ENCODE measurements at places on chromosomes 5 and 9.

DNA sequence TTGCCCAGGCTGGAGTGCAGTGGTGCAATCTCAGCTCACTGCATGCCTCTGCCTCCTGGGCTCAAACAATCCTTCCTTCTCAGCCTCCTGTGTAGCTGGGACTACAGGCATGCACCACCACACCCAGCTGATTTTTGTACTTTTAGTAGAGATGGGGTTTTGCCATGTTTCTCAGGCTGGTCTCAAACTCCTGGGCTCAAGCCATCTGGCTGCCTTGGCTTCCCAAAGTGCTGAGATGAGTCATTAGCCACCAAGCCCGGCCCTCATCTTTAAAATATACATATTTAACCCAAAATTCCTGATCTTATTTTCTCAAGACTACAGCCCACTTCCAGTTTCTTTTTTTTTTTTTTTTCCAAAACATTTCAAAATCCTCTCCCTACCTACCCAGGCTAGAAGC lies 31.7 kb upstream of the MINAR2 start:
- no peak for DNase-seq

GRCh38 chr5:79727451-79728355 lies 38.1 kb downstream of the CMYA5 start:
- no peak for DNase-seq

- no peak for DNase-seq
Observed at GRCh38 chr5:64971513-64971912, 202.8 kb downstream of the CWC27 start.

GRCh38 chr9:27125030-27125429 lies 16.0 kb downstream of the TEK start:
- no peak for DNase-seq

- no peak for DNase-seq
Observed at GRCh38 chr9:20125727-20126126, 336.9 kb upstream of the SLC24A2 start.

- no peak for DNase-seq
Observed at GRCh38 chr9:6910497-6910896, 152.7 kb downstream of the KDM4C start.

DNA sequence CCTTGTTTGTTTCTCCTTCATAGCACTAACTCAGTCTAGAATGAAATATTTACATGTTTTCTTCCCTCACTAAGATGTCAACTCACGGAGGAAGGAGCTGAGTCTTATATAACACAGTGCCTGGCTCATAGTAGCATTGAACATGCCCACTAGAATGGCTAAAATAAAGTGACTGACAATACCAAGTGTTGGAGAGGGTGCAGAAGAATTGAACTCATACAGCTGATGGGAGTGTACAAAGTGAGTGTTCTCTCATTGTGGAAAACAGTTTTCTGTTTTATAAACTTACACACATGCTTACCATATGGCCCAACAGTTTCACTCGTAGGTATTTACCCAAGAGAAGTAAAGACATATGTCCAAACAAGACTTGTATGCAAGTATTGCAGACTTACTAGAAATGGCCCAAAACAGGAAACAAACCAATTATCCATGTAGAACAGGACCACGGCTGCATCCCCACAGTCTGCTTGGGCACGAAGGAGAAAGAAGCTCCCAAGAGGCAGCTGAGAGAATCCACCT lies 87.5 kb downstream of the PPARGC1B start:
- DNase-seq, result no peak

DNA sequence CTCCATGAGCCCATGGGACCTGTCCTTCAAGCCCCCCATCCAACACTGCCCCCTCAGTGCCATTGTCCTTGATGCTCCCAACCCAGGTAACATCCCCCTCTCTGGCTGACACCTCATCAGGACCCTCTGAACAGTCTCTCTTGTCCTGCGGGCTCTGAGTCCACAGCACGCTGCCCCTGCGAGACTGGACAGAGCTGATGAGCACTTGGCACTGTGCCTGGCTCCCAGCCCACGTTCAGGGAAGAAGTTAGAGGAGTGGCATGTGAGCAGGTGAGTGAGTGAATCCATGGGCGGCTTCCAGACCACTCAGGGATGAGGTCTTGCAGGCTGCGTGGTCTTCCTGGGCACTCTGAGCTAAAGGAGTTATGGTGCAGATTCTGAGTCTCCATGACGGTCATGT lies 70.7 kb downstream of the PAX5 start:
- no peak for DNase-seq

DNA sequence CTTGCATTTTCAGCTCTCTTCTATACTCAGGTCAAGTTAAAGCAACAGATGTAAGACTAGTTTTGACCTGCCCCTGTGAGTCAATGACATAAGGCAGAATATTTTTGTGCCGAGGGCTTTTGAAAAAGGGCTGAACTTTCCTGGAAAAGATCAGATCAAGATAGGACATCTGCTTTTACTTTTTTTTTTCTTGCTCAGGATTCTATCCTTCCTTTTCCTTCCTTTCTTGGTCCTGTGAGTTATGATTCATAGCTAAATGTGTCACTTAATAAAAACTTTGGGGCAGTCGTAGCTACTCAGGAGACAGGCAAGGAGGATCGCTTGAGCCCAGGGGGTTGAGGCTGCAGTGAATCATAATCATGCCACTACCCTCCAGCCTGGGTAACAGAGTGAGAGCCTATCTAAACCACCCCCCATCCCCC lies 84.3 kb upstream of the BRINP1 start:
- DNase-seq, result no peak

GRCh38 chr9:74120470-74120869 lies 376.7 kb upstream of the RORB start:
- DNase-seq, result no peak

DNA sequence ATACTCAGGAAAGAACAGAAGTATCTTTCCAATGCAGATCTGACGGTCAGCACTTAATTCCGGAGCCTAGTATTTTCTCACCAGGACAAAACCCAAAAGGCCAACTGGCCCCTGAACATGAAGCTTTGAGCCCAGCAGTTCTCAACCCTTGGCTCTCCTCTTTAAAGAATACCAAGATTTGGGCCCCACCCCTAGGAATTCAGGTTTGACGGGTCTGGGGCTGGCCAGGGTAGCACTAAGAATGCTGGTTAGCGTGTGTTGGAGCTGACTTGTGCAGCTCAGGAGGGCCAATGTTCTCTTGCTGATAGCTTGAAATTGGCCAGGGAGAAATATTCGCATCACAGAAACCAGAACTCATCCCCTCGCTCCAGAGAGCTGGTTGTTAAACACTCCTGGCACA lies 88.3 kb upstream of the PTCH1 start:
- DNase-seq, result no peak

DNA sequence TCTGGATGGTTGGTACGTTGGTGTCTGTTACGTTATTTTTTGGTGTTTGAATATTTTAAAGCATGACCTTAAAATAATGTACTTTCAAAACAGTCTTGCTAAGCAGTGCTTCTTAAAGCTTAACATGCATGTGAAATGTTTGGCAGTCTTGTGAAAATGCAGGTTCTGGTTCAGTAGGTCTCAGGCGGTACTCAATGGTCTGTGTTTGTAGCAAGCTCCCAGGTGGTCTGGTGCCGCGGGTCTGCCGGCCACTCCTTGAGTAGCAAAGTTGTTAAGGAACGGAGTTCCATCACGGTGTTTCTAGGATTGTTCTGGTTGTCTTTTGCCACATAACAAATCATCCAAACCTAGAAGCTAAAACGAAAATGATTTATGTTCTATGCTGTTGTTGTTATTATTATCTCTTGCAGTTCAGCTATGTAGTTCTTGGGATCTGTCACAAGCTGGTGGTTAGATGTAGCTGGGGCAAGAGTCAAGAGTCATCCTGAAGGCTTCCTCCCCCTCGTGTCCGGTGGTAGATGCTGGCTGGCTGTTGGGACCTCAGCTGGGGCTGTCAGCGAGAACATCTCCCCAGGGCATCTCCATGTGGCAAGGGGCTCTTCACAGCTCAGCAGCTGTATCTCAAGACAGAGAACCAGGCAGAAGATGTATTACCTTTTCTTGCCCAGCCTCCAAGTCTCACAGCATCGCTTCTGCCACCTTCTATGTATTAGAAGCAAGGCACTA lies 186.8 kb downstream of the PALM2AKAP2 start:
- DNase-seq, result no peak

GRCh38 chr5:150729859-150730258 lies 29.0 kb downstream of the DCTN4 start:
- DNase-seq, result no peak

GRCh38 chr5:96242571-96242970 lies 190.5 kb downstream of the PCSK1 start:
- DNase-seq, result no peak

DNA sequence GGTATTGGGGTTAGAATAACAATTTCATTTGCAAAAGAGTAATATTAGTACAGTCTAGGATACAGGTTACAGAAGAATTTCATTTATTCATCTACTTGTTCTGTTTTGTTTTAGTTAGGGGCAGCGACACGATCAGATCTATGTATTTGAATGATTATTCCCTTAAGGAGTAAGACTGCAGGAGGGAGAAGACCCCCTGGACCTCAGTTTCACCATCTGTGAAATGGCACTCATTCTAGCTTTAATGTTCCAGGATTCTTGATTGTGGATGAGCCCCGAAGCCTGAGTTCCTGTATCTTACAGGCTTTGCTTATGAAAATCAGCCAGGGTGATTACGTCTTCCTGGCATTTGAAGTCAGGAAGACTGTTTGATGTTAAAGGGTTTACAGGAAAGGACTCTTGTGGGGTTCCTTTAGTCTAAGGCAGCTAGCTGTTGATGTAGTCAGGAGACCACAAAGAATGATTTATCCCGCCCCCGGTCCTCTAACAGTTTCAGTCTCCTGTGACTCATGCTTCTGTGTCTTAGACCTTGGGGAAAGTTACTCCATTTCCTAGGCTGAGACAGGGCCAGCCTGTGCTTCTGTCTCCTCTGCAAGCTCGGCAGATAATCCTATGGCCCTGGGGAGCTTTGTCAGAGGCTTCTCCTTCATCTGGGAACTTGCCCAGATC lies 11.5 kb downstream of the SMIM3 start:
- no peak for DNase-seq

GRCh38 chr5:73358366-73358765 lies 90.2 kb downstream of the FOXD1 start:
- DNase-seq, result no peak

- no peak for DNase-seq
Observed at GRCh38 chr5:149128023-149128875, 13.0 kb upstream of the ABLIM3 start.

GRCh38 chr5:75568202-75568601 lies 43.1 kb upstream of the ANKDD1B start:
- no peak for DNase-seq

DNA sequence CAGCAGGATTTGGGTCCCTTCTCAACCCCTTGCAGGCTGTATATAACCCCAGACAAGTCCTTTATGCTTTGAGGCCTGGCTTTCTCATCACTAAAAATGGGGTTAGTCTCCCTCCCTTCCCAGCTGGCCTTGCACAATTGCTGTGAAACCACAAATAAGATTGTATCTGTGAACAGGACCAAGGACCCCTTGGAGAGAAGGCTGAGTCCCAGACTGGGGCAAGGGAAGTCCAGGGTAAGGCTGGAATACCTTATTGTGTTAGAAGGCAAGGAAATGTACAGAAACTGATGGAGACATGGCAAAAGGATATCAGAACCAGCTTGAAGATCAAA lies 11.4 kb downstream of the MACROH2A1 start:
- DNase-seq, result no peak

- DNase-seq, result no peak
Observed at GRCh38 chr5:102800427-102800826, 45.3 kb downstream of the PAM start.

GRCh38 chr9:110825950-110826349 lies 157.4 kb downstream of the MUSK start:
- DNase-seq, result no peak

- no peak for DNase-seq
Observed at GRCh38 chr5:176388003-176388443, 375 bp downstream of the NOP16 start.

- no peak for DNase-seq
Observed at GRCh38 chr9:108133101-108133500, 643.5 kb upstream of the KLF4 start.

DNA sequence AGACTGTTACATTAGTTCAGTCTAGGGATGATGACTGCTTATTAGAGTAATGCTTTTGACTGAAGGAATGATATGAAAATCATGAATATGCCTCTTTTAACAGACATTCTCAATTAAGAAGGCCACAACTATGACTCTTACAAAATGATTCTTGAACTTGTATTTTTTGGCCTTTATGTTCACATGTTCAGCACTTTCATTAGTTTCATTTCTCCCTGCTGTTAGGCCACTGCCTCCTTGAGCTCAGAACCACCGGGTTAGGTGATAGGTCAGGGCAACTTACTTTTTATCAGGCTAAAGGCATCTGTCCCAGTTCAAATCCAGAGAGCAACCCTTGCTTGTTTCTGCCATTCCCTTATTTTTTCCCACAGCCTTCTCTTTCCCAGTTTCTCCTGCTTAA lies 235.2 kb upstream of the ELL2 start:
- no peak for DNase-seq

DNA sequence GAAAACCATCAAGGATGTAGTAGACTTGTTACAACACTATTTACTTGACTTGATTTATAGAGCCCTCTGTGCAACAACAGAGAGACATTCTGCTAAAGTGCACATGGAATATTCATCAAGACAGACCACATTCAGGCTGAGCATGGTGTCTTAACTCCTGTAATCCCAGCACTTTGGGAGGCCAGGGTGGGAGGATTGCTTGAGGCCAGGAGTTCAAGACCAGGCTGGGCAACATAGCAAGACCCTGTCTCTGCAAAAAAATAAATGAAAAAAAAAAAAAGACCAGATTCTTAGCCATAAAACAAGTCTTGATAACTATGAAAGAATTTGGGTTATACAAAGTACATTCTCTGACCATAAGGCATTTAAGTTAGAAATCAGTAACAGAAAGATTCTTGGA lies 25.3 kb downstream of the DENND4C start:
- DNase-seq, result no peak

GRCh38 chr5:98432378-98432777 lies 341.1 kb upstream of the RGMB start:
- DNase-seq, result no peak

DNA sequence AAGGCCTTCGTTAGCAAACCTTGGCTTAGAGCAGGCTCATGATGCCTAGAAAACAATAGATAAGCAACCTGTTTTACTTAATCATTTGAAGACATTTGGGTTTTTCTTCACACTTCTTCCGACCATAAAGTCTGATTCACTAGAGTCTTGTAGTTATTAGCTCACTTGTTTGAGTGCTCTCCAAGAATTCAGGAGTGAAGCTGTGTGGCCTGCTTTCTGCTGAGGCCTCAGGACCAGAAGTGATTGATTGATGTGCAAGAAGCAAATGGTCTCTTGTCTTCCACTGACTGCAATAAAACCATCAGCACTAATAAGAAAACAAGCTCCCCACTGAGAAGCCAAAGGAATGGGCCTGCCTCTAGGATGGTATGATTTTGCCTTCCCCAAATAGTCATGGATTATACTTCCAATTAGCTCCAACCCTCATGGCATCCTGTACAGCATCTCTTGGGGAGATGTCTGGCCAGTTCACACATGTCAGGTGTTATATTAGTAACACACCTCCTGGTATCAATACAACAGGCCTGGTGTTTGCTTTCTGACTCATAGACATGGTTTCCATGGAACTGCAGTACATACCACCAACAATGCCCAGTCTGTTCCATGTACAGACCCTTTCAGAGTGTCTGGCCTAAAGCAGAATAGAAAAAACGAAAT lies 317.6 kb downstream of the CWC27 start:
- DNase-seq, result no peak

- no peak for DNase-seq
Observed at GRCh38 chr5:174937201-174938123, 213.1 kb downstream of the MSX2 start.

Measured in activated CD8-positive, alpha-beta memory T cell treated with anti-CD3 and anti-CD28 coated beads for 48 hours (primary cell).